Liver (tissue), 10 donors: ENCODE measurements at places on chromosomes 1 and 21. TPM values are rescaled to one million over a fixed set of nuclear protein-coding genes. Genes with fewer than 3 reads are reported as not detected.

Gene PRAMEF5
- total RNA-seq = not detected

Gene LCA5L
- 1.6 TPM for total RNA-seq

Gene NGF
- 1.0 TPM for total RNA-seq

Gene LRRC38
- total RNA-seq = not detected

Gene SAMD11
- 1.2 TPM for total RNA-seq

Gene UBASH3A
- 0.75 TPM for total RNA-seq

Gene INKA2
- 0.67 TPM for total RNA-seq

Gene SSX2IP
- total RNA-seq = 21.8 TPM

Gene DHRS3
- 146 TPM for total RNA-seq

Gene INSRR
- not detected for total RNA-seq

Gene TEX38
- total RNA-seq = not detected

Gene WNT3A
- total RNA-seq = not detected

Gene IFNLR1
- 6.4 TPM for total RNA-seq

Gene LCE1A
- total RNA-seq = not detected

Gene MROH9
- not detected for total RNA-seq

Gene GPX7
- 4.7 TPM for total RNA-seq

Gene ADORA1
- 1.1 TPM for total RNA-seq

Gene KIF17
- 1.7 TPM for total RNA-seq

Gene GPR153
- total RNA-seq = 5.9 TPM

Gene CYP2J2
- total RNA-seq = 70.0 TPM

Gene SLC1A7
- total RNA-seq = 0.28 TPM

Gene PLA2G5
- 2.0 TPM for total RNA-seq

Gene ILDR2
- 7.4 TPM for total RNA-seq

Gene CLEC20A
- not detected for total RNA-seq

Gene OR2G6
- not detected for total RNA-seq

Gene CHODL
- not detected for total RNA-seq

Gene NUP210L
- total RNA-seq = not detected

Gene GNG4
- total RNA-seq = 0.65 TPM

Gene PLA2G2F
- under 0.01 TPM for total RNA-seq

Gene ZNF695
- total RNA-seq = 1.5 TPM

Gene PGD
- 52.4 TPM for total RNA-seq

Gene C4BPB
- total RNA-seq = 59.7 TPM

Gene CLDN17
- total RNA-seq = not detected

Gene LHX8
- not detected for total RNA-seq

Gene AADACL3
- not detected for total RNA-seq

Gene ERG
- total RNA-seq = 4.1 TPM

Gene TMED5
- total RNA-seq = 121 TPM

Gene SERPINC1
- 2,309 TPM for total RNA-seq
